ENCODE measurements at places on chromosomes 6 and 20.

- no peak for DNase-seq
Measured at GRCh38 chr6:2103765-2104523, 141.5 kb downstream of the GMDS start.

GRCh38 chr6:89992818-89993217 lies 98.5 kb downstream of the GJA10 start:
- no peak for DNase-seq

GRCh38 chr6:69162811-69163210 lies 527.7 kb downstream of the ADGRB3 start:
- DNase-seq = no peak

- no peak for DNase-seq
Measured at GRCh38 chr20:31956556-31957526, 5.0 kb upstream of the PDRG1 start.

- DNase-seq = no peak
Measured at GRCh38 chr6:16982807-16983206, 119.0 kb upstream of the STMND1 start.

GRCh38 chr6:7239590-7239948 lies 73.4 kb downstream of the SSR1 start:
- DNase-seq = no peak

Data from 8988T (cell line).